SJSA1 (cell line): ENCODE measurements at places on chromosomes 7 and 10. TPM values are rescaled to one million over a fixed set of nuclear protein-coding genes. Genes with fewer than 3 reads are reported as not detected.

Gene CRHR2
- not detected in 2 replicates for total RNA-seq

Gene KCND2
- total RNA-seq, result not detected in 2 replicates

GRCh38 chr10:8075282-8076260 is 21.1 kb downstream of the GATA3 start:
- DNase-seq, result no peak

DNA sequence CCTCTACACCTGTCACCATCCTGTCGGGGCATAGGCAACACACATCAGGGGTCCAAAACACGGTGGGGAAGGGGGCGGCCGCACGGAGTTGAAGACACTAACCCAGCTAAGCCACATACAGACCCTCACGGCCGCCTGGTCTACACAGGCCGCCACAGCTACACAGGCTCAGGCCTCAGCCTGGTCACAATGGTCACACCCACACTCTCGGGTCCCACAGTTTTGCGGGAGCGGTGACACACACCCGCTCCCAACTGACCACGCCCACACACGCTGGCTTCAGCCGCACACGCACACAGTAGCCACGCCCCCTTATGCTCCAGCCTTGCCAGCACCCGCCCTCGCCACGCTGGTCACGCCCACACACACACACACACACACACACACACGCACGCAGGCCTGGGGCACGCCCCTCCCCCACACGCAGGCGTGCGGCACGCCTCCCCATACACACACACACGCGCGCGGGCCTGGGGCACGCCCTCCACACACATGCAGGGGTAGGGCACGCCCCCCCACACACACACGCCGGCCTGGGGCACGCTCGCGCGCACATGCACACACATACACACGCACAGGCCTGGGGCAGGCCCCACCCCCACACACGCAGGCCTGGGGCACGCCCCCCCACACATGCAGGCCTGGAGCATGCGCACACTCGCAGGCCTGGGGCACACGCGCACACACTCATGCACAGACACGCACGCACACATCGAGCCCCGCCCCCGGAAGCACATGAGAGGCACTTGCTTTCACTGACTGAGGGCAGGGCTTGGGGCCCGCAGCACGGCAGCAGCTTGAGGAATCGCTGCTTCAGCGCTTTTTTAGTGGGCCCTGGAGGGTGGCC is 12.3 kb upstream of the OGA start:
- DNase-seq, result peak; percentile 91

DNA sequence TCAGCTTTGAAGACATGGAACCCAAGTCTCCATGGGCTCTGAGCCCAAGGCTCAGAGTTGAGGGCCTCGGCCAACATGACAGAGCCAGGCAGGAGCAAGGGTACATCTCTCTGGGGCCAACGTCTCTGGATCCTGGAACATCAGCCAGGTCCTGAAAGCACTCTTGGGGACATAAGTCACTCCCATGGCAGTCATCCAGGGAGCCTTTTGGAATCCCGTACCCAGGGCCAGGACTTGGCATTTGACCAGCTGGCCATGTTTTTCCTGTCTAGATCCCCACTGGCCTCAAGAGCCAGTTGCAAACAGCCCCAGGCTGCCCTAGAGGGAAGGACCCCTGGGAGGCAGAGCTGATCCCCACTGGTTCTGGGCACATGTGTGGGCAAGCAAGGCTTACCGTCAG is 4.3 kb upstream of the CXCL12 start:
- no peak for DNase-seq
